Retina (tissue), 1 donor: ENCODE measurements at places on chromosomes 7 and 10.

- no peak for DNase-seq
Observed at GRCh38 chr10:34845070-34845469, 30.0 kb upstream of the PARD3 start.

- DNase-seq: no peak
Observed at GRCh38 chr10:131833446-131834080, 67.2 kb upstream of the PPP2R2D start.

GRCh38 chr10:46311501-46311951, 24.7 kb downstream of the ANTXRL start:
- no peak for DNase-seq

GRCh38 chr10:25888627-25889026, 45.4 kb upstream of the MYO3A start:
- DNase-seq: peak; percentile 70

GRCh38 chr7:33050535-33051318, 11.8 kb downstream of the NT5C3A start:
- DNase-seq: no peak

- no peak for DNase-seq
Observed at GRCh38 chr7:85004402-85004801, 182.5 kb downstream of the SEMA3D start.

- DNase-seq: no peak
Observed at GRCh38 chr10:50367732-50368131, 116.4 kb upstream of the ASAH2 start.

DNA sequence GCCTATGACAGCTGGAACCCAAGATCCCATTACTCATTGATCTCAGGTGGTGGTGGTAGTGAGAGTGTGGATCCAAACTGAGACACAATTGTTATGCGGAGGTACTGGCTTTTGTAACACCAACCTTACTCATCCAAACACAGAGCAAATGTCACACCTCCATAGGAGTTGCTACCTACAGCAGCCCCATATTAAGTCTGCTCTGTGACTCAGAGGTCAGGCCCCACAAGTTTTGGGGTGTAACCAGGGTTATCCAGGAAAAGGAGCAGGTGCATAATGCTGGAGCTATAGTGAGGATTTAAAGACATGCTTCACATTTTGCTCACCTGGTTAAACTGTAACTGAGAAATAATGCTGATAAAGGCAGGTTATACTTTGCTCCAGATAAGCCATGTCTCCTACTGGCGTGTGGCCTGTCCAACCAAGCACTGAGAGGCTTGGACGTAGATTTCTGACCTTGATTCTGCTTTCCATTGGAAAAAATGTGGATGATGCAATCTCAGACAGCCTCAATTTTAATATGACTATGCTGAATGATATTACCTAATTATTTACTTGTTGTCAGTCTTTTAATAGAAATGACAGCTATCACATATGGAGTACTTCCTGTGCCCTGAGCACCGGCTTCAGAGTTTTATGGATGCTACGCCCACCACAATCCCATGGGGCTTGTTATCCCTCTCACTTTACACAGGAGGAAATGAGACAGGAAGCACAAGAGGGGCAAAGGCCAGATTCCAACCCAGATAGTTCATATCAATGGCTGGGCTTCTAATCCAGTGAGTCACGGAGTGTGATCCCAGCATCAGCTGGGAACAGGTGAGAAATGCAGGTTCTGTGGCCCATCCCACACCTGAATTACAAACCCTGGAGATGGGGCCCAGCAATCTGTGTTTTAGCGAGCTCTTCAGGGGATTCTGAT, 181.3 kb downstream of the CHN2 start:
- no peak for DNase-seq

DNA sequence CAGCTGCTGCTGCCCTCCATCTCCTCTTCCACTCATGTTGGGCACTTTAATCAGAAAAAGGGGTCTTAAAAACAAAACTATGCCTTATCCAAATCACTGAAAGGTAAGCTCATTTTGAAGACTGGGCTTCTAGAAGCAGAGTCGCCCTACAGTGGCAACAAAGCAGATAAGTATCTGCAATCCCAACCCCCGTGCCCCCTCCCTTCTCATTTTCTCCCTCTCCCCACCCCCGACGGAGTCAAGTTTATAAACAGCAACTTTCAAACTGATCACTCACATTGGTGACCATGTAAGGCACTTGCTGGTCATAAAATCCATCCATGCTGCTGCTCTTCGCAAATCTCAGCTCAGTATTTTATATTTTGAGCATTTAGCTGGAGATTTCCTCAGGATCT, 738 bp downstream of the ETV1 start:
- DNase-seq: no peak

GRCh38 chr10:119817991-119818888, 54.4 kb downstream of the MCMBP start:
- DNase-seq: peak; percentile 93

DNA sequence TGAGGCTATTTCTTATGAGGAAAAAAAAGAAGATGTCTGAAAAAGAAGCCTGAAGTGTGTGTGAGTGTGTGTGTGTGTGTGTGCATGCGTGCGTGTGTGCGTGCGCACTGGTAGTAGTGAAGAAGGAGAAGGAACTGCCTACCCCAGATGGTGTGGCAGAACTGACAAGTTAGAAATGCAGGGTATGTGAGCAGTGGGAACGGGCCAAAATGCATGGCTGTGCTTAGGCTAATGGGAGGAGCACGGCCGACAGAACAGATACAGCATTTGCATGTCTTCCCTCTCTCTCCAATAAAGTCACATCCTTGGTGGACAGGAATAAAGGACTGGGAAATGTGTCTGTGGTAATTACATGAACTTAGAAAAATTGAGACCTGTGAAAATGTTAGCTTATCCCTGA, 94.3 kb downstream of the IDE start:
- no peak for DNase-seq

DNA sequence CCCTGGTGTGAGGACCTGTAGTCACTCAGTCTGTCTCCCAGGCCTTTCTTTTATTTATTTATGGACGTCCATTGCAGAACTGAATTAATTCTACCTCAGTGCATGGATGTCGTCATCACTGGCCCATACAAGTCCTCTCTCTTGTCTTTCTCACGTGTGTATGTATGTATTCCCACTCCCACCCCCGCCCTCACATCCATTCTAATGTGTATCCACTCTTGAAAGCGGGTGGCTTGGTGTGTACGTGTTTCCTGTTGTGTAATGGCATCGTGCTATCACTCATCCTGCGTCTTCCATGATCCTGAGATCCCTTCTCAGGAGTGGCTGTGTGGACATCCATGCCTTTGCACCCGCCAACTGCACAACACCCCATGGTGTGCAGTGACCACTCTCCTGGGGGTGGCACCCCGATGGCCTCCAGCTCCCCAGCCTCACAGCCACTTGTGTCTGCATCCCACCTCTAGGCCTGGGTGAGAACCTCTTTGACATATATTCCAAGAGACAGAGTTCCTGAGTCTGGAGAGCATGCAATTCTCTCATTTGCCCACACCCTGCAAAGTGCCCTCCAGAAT, 3.0 kb upstream of the AOC1 start:
- DNase-seq: no peak

DNA sequence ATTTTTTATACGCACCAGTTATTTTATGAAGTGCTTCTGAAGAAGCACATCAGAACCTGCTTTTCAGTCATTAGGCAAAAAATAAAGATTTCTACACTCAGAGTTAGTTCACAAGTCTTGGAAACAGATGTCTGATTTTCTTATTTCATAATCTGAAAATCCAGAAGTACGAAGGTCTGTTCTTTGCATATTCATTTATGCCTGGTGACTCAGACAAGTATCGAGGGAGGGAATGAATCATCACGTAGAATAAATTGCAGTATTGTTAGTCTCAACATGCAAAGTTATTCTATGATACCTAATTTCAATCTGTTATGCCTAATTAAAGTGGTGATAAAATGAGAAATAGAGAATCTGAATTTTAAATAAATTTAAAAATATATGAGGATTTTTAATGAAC, 113.6 kb upstream of the SEM1 start:
- DNase-seq: no peak
